ENCODE measurements at places on chromosomes 1 and 21. TPM values are rescaled to one million over a fixed set of nuclear protein-coding genes. Genes with fewer than 3 reads are reported as not detected.

FCRL5 gene
- polyA plus RNA-seq = 69.9 TPM

PIGM gene
- 1.2 TPM for polyA plus RNA-seq

PYHIN1 gene
- not detected for polyA plus RNA-seq

SPOCD1 gene
- polyA plus RNA-seq = 0.23 TPM

UMODL1 gene
- polyA plus RNA-seq = not detected

MRPS14 gene
- polyA plus RNA-seq = 31.7 TPM

CLDN17 gene
- not detected for polyA plus RNA-seq

AGO3 gene
- polyA plus RNA-seq = 19.1 TPM

SPTA1 gene
- not detected for polyA plus RNA-seq

DNA sequence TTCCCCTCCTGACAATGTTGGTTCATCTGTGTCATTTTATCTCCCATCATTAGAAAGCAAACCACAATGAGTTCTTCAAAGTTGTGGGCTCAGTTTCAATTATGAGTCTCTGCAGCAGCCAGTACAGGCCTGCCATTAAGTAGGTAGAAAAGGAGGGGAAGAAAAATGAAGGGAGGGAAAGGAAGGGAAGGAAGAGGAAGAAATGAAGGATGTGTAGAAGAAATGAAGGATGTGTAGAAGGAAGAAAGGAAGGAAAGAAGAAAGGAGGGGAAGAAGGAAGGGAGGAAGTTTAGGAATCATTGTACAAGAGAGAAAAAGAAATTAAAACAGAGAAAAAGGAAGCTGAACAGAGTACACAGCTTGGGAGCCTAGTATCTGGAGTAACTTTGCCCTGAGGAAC lies 498.3 kb upstream of the DAB1 start:
- no peak for DNase-seq

- DNase-seq = no peak
Measured at GRCh38 chr1:171581766-171582165, 40.3 kb upstream of the MYOCOS start.

- no peak for DNase-seq
Measured at GRCh38 chr1:235854347-235854746, 12.4 kb downstream of the LYST start.

- no peak for DNase-seq
Measured at GRCh38 chr1:177306019-177306415, 135.3 kb downstream of the BRINP2 start.

DNA sequence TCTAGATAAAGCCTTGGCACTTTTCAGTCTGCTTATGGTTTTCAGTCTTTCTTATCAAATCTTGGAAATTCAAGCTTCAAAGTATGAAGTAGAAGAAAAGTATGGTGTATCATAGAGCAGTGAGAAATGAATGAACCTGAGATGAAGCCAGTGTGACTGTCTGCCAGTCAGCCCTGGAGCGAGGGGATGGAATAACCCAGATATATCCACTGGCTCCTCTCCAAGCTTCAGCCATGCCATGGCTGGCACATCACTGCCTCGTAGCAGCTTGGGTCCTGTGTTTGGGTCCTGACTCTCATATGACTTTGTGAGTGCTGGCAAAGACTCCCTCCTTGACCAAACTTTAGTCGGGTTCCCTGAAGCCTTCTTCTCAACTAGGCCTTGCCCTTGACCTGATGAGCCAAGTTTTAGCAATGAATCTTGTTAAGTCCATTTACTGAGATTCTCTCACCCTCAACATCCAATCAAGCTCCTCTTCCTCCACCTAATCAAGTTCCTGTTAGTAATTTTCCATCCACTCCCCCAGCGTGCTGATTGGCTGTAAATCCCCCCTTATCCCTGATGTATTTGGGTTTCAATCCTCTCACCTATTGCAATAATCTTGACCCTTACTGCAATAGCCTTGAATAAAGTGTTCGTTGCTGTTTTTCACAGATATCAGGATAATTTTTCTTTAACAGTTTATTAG lies 62.5 kb upstream of the PRDX6 start:
- DNase-seq = no peak

DNA sequence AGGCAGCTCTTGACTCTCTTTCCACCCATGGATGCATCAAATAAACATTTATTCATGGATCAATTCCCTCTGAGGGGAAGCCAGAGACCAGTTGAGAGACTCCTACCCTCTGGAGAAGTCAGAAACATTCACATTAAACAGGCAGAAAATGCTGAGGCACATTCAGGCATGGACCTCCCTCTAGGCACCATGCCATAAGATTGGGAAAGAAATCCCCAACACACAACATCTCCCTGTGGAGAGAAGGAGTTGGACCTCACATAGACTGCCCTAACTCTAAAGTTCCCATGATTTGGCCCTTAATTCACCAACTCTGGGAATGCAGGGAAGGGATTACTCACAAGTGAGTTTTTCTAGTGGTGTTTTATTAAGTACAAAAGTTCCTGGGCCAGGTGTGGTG lies 415.3 kb upstream of the C1orf87 start:
- no peak for DNase-seq

DNA sequence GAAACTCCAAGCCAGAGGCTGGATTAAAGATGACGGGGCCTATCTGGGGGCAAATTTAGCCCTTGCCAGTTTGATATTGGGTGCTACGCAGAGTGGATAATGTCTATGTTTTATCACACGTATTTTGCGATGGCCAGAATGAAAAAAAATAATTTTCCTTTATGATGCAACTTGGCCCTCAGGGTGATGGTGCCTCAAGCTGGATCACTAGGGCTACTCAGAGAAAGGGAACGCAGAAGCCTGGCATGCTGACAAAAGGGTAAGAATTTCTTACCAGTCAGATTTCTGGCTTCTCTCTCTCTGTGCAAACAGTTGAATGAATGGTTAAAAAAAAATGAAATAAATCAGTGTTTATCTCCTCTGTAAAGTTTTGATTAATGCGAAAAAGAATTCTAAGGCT lies 32.6 kb upstream of the NEK2 start:
- DNase-seq = no peak

DNA sequence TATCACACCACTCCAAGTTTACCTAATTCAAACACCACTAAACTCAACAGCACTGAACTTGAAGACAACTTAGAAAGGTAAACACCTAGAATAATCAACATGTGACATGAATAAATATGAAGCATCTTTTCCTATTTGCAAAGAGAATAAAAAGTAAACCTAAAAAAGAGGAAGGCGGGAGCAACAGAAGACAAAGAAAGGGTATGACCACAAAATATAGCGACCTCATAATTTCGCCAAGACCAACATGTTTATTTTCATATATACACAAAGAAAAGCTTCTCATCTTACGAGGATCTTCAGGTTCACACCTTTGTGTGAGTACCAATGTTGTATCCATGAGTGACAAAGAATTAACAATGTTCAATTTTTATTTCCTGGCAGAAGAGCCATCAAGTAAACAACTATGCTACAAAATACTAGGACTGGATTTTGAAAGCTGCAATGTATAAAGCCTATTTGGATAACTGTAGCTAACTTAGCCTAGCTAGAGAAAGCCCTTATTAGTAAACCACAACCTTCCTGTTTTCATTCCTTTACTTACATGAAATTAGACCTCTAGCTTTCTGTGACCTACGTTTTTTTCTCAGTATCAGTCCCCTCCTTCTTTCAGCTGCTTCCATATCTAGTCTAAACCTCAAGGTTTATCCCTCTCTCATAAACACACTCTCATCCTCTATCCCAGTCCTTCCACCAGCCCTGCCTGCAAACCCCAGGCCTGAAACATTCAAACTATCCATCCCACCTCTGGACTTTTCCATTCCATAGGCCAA lies 21.3 kb upstream of the PHTF1 start:
- no peak for DNase-seq

DNA sequence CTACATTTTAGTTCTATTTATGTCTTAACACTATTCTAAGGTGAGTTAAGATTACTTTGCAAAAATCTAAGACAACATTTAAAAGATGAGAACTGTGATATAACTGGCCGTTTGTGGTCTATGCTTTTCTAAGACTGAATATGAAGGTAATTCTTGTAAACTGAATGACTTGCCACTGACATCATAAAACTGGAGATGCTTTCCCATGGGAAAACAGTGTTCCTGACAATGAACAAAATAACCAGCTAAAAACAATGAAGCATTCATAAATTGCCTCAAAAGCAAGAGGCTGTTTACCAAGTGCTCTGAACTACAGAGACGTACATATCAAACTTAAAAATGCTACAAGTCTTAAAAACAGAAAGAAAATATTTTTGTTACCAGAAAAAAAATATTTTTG lies 54.7 kb downstream of the APP start:
- DNase-seq = no peak

DNA sequence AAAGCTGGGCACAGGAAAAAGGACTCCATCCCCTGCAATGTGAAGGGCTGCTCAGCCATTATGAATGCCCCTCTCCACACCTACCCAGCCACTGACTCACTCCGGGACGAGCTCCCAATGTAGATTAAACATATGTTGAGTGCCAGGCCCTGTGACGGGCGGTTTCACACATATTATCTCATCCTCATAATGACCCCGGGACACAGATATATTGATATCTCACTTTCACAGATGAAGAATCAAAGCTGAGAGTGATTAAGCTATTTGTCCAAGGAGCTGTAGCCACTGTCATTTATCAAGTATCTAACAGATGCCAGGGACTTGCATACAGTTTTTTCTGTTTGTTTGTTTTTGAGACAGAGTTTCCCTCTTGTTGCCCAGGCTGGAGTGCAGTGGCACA lies 35.0 kb upstream of the SLC30A1 start:
- no peak for DNase-seq

- no peak for DNase-seq
Measured at GRCh38 chr1:204323887-204324286, 35.8 kb downstream of the PLEKHA6 start.

DNA sequence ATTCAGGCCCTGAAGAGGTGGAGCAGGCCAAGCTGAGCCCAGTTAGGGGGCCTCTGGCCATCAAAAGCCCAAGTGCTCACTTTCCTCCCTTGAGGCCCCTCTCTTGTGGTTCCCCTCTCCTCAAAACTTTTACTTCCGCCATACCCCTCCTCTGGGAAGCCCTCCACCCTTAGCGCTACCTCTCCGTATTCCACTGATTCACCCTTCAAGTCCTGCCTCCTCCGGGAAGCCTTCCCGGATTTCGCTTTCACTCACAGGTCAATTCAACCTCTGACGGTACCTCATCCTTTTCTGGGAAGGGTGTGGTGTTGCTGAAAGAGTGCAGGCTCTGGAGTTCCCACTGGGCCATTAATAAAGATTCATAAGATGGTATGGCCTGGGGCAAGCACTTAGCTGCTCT lies 19.1 kb downstream of the SPOCD1 start:
- no peak for DNase-seq

GRCh38 chr1:100528871-100529270 lies 9.1 kb upstream of the GPR88 start:
- no peak for DNase-seq

GRCh38 chr21:14615359-14615974 lies 69.4 kb upstream of the SAMSN1 start:
- no peak for DNase-seq

GRCh38 chr1:9438431-9439073 lies 100.7 kb upstream of the SLC25A33 start:
- DNase-seq = no peak

DNA sequence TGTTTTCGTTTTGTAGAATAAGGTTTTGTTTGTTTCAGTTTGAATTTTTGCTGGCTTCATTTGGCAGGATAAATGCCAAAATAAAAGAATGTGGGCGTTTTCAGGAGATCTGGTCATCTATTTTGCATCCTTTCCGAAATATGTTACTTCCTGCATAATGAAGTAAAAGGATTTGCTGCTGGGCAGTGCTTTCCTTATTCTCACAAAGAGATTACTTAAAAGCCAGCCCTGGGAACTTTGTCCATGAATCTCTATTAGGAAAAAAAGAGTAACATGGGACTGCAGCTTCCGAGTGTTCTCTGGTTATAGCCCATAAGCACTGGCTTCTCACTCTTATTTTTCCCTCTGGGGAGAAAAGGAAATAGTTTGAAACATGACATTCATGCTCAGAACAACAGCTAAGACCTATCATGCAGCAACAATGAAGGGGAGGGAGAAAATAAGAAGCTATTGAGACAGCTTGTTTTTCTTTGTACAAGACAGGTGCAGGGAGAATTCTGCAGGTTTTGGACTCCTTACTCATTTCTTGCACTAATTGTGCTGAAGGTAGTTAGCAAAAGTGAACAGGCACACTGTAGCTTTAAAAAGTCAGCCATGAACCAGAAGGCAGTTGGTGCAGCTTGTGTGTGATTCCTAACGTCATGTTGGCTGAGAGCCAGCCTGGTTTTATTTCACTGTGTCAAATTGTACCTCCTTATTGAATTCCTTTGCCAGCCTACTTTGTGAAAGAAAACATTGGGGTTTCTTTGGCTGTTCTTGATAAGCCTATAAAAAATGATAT lies at the start of gene SAMD13:
TSS of gene SAMD13 (plus strand) at position 705 of the 781 bp plus-strand sequence. CDS start 1,527 bp downstream, outside the sequence.
- no peak for DNase-seq

- no peak for DNase-seq
Measured at GRCh38 chr1:94731891-94732290, 88.3 kb upstream of the SLC44A3 start.

GRCh38 chr1:6359216-6360116 lies 34.1 kb downstream of the ACOT7 start:
- peak; percentile 27 for DNase-seq

DNA sequence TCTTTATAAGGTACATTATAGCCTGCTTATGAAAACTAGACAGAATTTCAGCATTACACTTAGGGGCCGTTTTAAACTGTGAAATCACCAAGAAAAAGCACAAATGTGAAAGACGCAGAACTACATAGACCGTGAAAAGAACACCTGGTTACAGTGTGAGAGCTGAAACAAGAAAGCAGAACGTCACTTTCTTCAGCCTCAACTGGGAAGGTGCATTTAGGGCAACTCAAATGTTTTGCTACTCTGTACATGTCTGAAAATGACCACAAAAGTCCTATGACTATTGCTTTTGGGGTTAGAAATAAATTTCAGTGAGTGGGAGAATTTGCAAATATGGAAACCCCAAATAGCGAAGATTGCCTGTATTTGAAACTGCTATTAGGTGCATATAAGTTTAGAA lies 268.7 kb downstream of the OLFM3 start:
- DNase-seq = no peak

DNA sequence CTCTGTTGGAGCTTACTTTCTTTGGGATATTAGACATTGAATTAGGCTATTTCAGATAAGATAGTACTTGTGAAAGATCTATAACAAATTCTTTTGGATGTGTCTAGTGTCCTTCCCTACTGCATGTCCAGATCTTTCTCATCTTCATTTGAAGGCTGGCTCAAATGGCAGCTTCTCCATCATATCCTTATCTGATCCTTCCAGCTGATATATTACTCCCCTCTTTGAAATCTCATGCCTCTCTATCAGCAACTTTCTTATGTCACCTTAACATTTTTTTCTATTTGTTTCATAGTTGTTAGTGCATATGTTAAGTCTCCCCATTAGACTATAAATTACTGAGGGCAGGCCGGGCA lies 17.5 kb downstream of the CAP1 start:
- no peak for DNase-seq

- no peak for DNase-seq
Measured at GRCh38 chr1:212205843-212206242, 79.4 kb upstream of the PPP2R5A start.

Measured in naive B cell (primary cell).